ENCODE measurements at places on chromosomes 7 and 10. TPM values are rescaled to one million over a fixed set of nuclear protein-coding genes. Genes with fewer than 3 reads are reported as not detected.

NXPH1 gene
- total RNA-seq = not detected

DRGX gene
- total RNA-seq = 0.48 TPM

SEMA3E gene
- total RNA-seq = 3.1 TPM

DENND10 gene
- 59.2 TPM for total RNA-seq

FBXL13 gene
- total RNA-seq = 5.3 TPM

SIRT1 gene
- 20.0 TPM for total RNA-seq

CPA2 gene
- 1.9 TPM for total RNA-seq

CLDN15 gene
- total RNA-seq = 7.5 TPM

EIF5AL1 gene
- 0.48 TPM for total RNA-seq

OR2A5 gene
- 3.6 TPM for total RNA-seq

BTAF1 gene
- 65.0 TPM for total RNA-seq

AKR1D1 gene
- total RNA-seq = 65.2 TPM

ANK3 gene
- 79.4 TPM for total RNA-seq

Data from umbilical cord (tissue), 2 donors.